ENCODE measurements at places on chromosomes 11 and 22. TPM values are rescaled to one million over a fixed set of nuclear protein-coding genes. Genes with fewer than 3 reads are reported as not detected.

The OR5F1 gene
- total RNA-seq, result not detected

DNA sequence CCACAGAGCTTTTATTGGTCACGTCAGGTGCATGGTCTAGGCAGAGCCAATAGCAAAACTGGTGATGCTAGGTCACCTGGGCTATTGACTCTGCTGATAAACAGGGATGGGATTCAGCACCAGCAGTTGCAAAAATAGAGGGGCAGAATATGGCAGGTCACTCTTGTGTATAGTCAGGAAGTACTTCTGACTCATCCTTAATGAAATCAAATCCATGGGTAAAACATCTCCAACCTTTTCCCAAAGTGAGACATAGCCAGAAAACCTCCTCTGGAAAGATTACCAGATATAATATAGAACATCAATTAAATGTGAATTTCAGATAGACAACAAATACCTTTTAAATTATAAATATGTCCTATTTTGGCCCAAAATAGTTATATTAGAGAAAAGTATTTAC lies 383.2 kb downstream of the METTL15 start:
- H3K4me3 ChIP-seq, result no peak overlapping the region
- no peaks in the 10 kb centered on the region for H3K36me3 ChIP-seq
- H3K27me3 ChIP-seq, result no peaks in the 10 kb centered on the region

- H3K36me3 ChIP-seq, result no peaks in the 10 kb centered on the region
- no peak for DNase-seq
- H3K27ac ChIP-seq, result no peak overlapping the region
- H3K27me3 ChIP-seq, result peaks cover 44% of the 10 kb centered on the region
- no peak overlapping the region for H3K4me3 ChIP-seq
These were observed 33.5 kb downstream of the GAB4 start for GRCh38 chr22:16974298-16975084.

DNA sequence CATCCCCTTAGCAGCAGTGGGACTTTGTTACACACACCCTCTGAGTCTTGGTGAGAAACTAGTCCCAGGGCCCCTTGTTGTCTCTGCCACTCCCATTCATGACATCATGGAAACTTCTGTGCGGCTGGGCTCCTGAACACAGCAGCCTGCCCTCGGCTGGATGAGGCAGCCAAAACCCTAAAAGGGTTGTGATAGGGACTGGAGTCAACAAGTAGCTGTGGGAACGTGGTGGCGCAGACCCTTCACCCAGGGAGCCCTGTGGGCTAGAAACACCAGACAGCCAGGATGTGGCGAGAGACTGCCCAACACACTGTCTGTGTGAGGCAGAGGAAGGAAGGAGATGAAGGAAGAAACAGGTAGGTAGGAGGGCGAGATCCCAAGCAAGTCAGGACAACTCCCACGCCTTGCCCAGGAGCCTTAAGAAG lies 3.9 kb downstream of the CD3D start:
- peaks cover 50% of the 10 kb centered on the region for H3K36me3 ChIP-seq
- H3K27me3 ChIP-seq, result no peaks in the 10 kb centered on the region
- H3K27ac ChIP-seq, result peak overlapping the region; percentile 100
- DNase-seq, result peak; percentile 97
- H3K4me3 ChIP-seq, result peak overlapping the region; percentile 81

DNA sequence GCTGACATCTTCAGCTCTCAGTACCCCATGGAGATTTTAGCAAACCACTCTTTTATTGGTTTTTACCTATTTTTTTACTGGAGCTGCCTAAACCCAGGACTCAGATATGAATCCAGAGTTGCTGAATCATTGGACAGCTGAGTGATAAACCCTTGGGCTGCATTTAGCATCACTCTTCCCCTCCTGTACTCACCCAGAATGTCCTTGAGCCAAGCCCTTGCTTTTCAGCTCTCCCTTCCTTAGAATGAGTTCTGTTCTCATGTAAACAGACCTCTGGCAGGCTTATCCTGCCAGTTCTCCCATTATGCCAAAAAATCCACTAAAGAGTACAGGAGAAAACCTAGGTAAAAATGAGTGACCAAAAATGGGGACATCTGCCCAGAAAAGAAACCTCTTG lies 200.1 kb upstream of the POU2AF2 start:
- no peak for DNase-seq
- no peak overlapping the region for H3K4me3 ChIP-seq
- H3K36me3 ChIP-seq, result no peaks in the 10 kb centered on the region

- H3K4me1 ChIP-seq, result peaks cover 3% of the 10 kb centered on the region
- DNase-seq, result no peak
- no peak overlapping the region for H3K4me3 ChIP-seq
- peaks cover 6% of the 10 kb centered on the region for H3K27me3 ChIP-seq
These were observed 5.1 kb downstream of the PARVA start for GRCh38 chr11:12382451-12382850.

Data from activated naive CD4-positive, alpha-beta T cell treated with anti-CD3 and anti-CD28 coated beads for 36 hours (primary cell).